H54 (cell line): ENCODE measurements at places on chromosomes 4 and X.

- DNase-seq: no peak
Measured at GRCh38 chr4:1379801-1380331, 26.4 kb downstream of the NKX1-1 start.

GRCh38 chr4:85457752-85458467 lies 17.0 kb upstream of the ARHGAP24 start:
- DNase-seq: no peak

DNA sequence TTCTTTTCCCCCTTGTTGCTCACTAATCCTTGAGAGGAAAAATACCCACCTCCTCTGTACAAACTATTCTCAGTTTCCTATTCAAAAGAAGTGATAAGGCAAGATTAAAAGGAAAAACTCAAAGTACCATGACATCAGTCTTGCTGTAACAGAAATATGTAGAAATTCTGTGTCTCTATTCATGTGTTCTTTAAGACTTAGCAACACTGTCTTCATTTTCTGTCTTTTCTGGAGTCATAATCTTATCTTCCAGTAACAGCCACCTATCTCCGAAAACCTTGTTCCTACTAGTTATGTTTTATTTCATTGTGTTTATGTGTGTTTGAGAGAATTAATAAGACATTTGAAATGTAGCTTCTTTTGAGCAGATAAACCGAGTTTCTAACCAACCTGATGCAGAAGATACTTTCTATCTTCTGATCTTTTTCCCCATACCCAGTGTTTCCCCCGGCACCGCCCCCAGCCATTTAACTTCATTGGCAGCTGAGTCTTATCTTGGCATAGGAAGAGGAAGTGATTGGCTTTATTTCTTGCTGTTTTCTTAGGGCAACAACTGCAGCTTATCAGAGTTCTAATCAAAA lies 8.0 kb downstream of the FAM241A start:
- DNase-seq: no peak

GRCh38 chr4:52889354-52889753 lies 27.2 kb downstream of the RASL11B start:
- DNase-seq: no peak

DNA sequence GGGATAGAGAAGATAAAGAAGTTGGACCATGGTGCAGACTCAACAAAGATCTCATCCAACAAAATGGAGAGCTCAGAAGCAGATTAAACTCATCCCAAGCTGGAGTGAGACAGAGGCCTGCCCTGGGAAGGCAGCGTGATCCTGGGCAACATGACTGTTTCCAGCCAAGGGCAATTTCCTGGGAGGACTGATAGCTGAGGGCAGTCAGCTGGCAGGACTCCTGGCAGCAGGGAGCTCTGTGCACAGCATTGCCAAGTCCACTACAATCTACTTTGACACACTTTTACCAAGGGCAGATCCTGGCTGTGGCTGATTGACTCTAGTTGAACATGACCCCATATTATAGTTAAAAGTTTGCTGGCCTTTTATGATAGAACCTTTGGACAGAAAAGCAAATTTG lies 357.3 kb upstream of the RASGEF1B start:
- DNase-seq: no peak
